ENCODE measurements at places on chromosomes 7 and 10. TPM values are rescaled to one million over a fixed set of nuclear protein-coding genes. Genes with fewer than 3 reads are reported as not detected.

DNA sequence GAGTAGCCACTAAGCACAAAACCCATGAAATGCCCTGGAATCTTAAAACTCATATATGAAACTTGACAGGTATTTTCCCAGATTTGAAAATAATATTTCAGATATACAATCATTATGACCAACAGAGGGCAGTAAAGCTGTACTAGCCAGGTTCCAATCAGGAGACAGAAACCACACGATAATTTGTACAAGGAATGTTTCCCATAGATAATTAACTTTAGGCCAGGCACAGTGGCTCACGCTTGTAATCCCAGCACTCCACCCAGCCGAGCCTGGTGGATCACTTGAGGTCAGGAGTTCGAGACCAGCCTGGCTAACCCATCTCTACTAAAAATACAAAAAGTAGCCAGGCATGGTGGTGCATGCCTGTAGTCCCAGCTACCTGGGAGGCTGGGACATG is 31.0 kb upstream of the NUB1 start:
- no peak overlapping the region for H3K4me3 ChIP-seq
- no peak for DNase-seq
- no peak overlapping the region for H3K27ac ChIP-seq
- no peaks in the 10 kb centered on the region for H3K36me3 ChIP-seq
- H3K27me3 ChIP-seq: peaks cover 3% of the 10 kb centered on the region

The SPDYE1 gene
- not detected for total RNA-seq

The PNLIPRP3 gene
- not detected for total RNA-seq

DNA sequence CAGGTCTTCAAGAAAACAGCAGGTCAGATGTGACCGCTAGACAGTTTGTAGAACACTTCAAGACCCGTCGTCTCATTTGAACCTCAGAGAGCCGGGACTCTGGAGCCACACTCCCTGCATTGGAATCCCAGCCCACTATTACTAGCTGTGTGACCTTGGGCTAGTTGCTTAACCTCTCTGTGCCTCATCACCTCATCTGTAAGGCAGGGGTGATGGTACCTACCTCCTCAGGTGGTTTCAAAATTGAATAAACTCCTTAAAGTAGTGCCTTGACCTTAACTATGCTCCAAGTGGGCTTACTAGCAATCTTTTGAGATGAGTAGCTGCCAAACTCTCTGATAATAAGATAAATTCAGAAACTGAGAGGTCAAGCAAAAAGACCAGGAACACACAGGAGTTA is 43.8 kb downstream of the OGDH start:
- H3K4me3 ChIP-seq: no peak overlapping the region
- no peak overlapping the region for H3K27ac ChIP-seq
- H3K27me3 ChIP-seq: no peaks in the 10 kb centered on the region

The PKD2L1 gene
- not detected for total RNA-seq

The SYPL1 gene
- total RNA-seq: 53.9 TPM

DNA sequence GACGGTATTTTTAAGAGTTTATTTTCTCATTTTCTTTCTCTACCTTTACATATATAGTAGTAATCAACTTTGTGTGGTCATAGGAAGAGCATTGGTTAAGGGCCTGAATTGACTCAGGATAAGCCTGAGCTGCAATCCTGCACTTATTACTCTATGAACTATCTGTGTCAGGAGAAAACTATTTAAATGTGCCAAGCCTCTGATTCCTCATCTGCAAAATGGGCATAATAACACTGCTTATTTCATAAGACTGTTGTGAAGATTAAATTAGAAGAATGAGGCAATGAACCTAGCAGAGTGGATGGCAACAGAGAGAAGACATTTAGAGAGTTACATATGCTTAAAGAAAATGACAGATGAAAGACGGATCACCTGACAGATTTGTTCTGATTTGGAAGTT is 175.5 kb downstream of the RELN start:
- H3K4me1 ChIP-seq: no peaks in the 10 kb centered on the region
- no peak overlapping the region for H3K27ac ChIP-seq
- H3K36me3 ChIP-seq: no peaks in the 10 kb centered on the region
- H3K4me3 ChIP-seq: no peak overlapping the region
- peaks cover 1% of the 10 kb centered on the region for H3K27me3 ChIP-seq

The RAPGEF5 gene
- 0.53 TPM for total RNA-seq

- DNase-seq: no peak
- H3K27me3 ChIP-seq: peaks cover 10% of the 10 kb centered on the region
- H3K4me1 ChIP-seq: peaks cover 6% of the 10 kb centered on the region
- H3K27ac ChIP-seq: no peak overlapping the region
These were observed 116.0 kb upstream of the PCGF5 start for GRCh38 chr10:91104193-91105041.

The RNLS gene
- 5.1 TPM for total RNA-seq

DNA sequence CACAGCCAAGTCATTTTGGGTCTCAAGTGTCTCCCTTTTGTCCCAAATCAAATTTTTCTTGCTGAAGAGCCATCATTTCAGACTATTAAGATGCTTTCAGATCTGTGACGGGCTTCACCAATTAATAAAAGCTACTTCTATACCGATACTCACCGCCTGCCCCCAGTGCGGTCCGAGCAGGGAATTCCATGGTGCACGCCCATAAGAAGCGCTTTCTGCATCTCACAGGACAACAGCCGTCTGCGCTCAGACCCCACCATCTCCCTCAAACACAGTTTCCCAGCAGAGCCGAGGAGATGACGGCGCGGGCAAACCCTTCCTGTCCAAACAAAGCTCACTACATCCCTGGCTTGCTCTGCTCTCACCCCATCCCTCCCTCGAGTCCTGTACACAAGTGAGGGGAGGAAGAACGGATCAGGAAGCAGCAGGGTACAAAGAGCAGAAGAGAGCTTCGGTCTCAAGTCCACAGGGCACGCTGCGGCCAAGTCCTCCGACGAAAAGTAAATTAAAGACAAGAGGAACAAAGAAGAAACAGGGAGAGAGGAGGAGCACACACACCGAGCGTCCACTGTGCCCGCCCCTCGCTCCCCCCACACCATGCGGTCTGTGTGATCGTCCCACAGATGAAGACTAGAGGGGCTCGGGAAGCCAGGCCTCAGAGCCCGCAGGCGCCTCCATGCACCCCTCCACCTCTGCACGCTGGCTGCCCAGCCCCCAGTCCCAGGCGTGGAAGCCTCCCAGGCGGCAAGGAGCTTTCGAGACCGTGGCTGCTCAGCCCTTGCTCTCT is 121.9 kb downstream of the MAD1L1 start:
- H3K36me3 ChIP-seq: peaks cover 2% of the 10 kb centered on the region
- peak overlapping the region; percentile 10 for H3K4me3 ChIP-seq
- no peaks in the 10 kb centered on the region for H3K27me3 ChIP-seq
- H3K27ac ChIP-seq: peak overlapping the region; percentile 62

DNA sequence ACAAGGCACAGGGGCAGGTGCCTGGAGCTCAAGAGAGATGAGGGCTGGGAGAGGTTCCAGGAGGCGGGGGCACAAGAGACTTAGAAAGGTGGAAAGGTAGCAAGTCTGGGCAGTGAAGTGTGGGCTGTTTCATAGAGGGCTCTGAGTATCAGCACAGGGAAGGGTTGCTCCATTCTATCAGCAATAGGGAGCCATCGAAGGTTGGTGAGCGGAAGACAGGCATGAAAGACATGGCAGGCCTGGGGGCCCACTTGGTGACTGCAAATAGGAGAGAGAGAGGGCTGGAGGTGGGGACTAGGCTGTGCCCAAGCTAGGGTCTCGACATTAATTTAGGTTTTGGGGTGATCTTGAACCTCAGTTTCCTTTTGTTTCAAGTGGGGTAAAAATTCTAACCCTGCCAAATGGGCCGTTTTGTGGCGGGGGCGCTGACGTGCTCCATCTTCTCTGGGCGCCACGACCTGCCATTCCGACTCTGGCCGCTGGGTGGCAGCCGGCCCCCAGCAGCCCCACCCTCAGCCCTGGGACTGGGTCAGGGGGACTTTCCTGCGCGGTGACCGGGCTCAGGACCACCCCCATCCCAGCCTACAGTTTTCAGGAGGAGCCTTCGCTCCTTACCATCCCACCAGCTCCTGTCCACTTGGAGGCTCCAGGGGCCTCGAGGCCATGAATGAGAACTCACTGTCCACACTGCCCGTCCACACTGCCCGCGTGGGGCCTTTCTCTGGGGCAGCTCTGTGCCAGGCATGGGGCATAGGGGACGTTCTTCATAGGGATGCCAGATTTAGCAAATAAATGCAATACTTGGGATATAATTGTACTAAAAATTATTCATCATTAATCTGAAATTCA is 37.2 kb upstream of the PCBD1 start:
- H3K27me3 ChIP-seq: peaks cover 31% of the 10 kb centered on the region
- no peak overlapping the region for H3K4me3 ChIP-seq
- no peaks in the 10 kb centered on the region for H3K36me3 ChIP-seq
- DNase-seq: no peak

The SPRN gene
- total RNA-seq: 2.4 TPM
